ENCODE measurements at places on chromosomes 2 and 18.

DNA sequence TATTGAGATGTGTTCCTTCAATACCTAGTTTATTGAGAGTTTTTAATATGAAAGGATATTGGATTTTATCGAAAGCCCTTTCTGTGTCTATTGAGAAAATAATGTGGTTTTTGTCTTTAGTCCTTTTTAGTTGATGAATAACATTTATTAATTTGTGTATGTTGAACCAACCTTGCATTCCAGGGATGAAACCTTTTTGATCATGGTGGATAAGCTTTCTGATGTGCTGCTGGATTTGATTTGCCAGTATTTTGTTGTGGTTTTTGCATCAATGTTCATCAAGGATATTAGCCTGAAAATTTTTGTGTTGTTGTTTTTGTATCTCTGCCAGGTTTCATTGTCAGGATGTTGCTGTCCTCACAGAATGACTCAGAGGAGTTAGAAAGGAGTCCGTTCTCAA is 1710.4 kb downstream of the SUCLG1 start:
- no peak for DNase-seq

DNA sequence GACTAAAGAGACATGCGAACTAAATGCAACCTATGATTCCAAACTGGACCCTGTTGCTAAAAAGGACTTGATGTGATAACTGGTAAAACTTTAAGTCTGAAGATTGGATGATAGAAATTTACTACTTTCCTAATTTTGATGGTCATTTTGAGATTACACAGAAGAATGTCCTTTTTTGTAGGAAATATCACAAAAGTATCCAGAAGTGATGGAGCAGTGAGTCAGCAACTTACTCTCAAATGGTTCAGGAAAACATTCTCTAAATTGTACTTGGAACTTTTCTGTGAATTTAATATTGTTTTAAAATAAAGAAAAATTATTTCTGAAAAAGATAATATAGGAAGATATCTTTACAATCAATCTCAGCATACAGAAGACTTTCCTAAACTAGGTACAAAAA is 19.9 kb downstream of the MBOAT2 start:
- no peak for DNase-seq

- DNase-seq, result no peak
Observed at GRCh38 chr2:148650881-148651280, 6.3 kb downstream of the EPC2 start.

- no peak for DNase-seq
Observed at GRCh38 chr18:54713386-54713785, 114.9 kb upstream of the RAB27B start.

- no peak for DNase-seq
Observed at GRCh38 chr2:106972782-106973181, 86.8 kb upstream of the ST6GAL2 start.

- DNase-seq, result no peak
Observed at GRCh38 chr2:18626256-18626668, 36.9 kb upstream of the NT5C1B start.

GRCh38 chr18:23277399-23277798 is 142.1 kb downstream of the CABLES1 start:
- DNase-seq, result no peak

- no peak for DNase-seq
Observed at GRCh38 chr2:50782543-50782942, 249.4 kb downstream of the NRXN1 start.

- no peak for DNase-seq
Observed at GRCh38 chr2:105910497-105911238, 166.0 kb downstream of the NCK2 start.

DNA sequence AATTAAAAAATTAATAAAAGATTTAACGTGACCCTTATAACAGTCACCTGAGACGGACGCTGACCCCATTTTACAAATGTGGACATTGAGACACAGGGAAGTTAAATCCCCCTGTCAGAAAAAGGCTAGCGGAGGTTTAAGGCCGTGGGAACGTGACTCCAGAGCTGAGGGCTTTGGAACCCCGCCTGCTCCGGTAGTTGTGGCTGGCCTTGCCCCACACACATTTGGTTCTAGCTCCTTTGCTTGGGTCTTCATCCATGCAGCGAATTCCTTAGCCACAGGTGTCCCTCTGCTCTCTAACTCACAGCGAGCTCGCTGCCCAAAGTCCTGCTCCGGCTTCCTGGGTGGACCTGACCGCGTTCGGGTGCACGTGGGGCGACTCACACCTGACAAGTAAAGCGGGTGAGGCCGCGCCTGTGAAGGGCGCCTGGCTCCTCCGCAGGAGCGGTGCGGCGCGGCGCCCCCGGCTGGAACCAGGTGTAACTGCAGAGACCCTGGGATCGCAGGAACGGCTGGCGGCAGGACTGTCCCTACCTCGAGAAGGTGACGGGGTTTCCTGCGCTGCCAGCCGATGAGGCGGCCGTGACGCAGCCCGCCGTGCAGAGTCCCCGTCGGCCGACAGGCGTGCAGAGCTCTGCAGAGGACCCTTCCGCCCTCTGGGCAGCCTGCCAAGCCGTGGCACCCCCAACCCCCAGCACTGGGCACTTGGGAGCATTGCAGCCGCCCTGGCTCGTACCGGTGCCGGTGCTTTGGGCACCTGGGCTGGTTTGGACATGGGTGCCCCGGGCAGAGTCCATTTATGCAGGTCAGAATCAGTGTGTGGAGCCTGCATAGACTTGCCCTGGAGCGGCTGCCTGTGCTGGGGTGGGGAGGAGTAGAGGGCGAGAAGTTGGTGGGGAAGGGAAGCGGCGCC is 2.4 kb upstream of the PROC start:
- peak; percentile 77 for DNase-seq

- no peak for DNase-seq
Observed at GRCh38 chr2:46695283-46695682, 215.9 kb downstream of the TMEM247 start.

DNA sequence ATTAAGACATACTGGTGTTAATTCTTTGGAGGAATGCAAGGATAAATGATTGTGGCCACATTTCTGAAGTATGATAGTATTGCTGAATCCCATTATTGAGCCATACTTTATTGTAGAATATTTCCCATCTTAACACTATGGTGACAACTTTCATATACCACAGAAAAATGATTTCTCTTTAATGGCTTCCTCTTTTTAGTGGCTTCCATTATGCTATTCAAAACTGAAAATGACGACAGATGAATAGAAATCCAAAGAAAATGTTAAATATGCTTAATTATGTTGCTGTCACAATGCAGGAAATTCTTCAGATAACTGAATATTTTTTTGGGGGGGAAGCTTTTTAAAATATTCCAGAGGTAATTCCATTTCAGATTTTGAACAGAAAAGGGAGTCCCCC is 88.9 kb upstream of the TMEM200C start:
- DNase-seq, result no peak

DNA sequence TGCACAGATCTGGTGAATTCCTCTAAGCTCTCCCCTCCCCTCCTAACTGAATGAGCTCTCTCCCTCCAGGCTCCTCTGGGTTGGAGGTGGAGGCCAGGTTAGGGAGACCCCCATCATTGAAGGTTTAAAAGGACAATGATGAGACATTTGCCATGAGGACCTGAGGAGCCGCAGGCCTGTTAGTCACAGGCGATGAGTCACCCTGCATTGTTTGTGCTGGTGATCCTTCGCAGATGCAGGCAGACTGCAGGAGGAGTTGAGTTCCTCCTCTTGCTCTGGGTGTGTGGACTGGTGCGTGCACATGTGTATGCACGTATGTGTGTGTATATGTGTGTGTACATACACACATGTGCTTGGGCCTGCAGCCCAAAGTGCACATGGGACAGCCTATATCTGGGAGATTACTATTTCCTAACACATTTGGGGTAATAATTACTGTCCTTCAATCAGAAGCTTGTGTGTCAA is 42.0 kb downstream of the MCFD2 start:
- no peak for DNase-seq

- DNase-seq, result no peak
Observed at GRCh38 chr2:168482269-168482668, 26.2 kb downstream of the CERS6 start.

DNA sequence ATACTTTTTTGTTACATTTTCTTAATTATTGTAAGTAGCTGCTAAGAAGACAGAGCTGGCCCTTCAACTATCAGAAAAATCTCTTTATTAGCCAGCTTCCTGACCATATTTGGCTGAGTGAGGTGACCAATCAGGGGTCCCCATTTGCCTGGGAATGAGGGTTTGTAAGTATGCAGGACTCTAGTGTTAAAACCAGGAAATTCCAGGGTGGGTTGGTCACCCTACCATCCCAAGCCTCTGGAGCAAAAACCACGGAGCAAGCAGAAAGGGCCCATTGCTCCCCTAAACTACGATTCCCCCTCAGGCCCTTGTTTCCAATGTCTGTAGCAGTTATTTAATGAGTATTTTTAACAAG is 165.6 kb upstream of the NCKAP5 start:
- DNase-seq, result no peak

DNA sequence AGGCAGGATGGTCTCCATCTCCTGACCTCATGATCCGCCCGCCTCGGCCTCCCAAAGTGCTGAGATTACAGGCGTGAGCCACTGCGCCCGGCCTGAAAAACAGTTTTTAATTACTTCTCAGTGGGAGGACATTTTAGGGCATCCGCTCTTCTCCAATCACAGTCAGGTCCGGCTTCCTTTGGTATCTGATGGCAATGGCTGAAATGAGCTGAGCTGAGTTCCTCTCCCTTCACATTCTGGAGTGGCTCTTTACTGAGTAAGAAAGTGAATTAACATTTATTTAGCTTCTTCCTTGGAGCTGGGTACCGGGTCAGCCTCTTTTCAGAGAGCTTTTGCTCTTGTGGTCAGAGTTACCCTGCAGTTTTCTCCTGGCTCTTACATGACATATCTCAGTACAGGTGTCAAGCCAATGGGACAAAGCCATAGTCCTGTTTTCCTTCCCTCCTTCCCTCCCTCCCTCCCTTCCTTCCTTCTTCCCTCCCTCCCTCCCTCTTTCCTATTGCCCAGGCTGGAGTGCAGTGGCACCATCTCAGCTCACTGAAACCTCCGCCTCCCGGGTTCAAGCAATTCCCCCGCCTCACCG is 1.1 kb upstream of the TTC27 start:
- DNase-seq, result no peak

DNA sequence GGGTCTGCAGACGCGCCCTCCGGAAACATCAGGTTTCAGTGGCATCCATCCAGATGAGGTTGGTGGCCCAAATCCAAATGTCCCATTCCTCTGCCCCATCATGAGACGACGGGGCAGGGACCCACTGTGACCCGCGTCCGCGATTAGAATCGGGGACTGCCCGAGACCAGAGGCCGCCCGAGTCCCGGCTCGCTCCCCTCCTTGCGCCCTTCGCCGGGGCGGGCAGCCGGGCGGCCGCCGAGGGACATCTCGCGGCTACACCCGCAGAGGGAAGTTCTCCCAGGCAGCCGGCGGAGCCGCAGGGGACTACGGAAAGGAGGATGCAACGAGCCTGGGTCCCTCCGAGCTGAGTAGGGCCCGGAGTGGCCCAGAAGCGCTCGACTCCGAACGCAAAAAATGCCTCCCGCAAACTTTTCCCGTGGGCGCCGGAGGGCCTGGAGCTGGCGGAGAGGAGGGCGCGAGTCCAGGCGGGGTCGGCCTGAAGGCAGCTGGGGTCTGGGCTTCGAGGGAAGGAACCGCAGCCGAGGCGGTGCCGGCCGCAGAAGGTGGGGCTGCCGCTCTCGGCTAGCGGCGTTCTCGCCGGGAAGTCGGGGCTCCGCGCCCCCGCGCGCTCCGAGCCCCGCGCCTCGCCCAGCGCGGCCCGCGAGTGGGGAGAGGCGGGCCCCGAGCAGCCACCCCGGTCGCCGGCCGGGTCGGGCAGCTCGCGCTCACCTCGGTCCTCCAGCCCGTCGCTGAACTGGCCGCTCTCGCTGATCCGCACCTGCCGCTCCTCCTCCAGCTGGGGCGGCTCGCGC is 580 bp downstream of the TMEM163 start:
- no peak for DNase-seq

GRCh38 chr2:37201766-37202165 is 5.5 kb downstream of the CEBPZOS start:
- no peak for DNase-seq

- DNase-seq, result no peak
Observed at GRCh38 chr18:67483237-67483636, 33.3 kb downstream of the DSEL start.

DNA sequence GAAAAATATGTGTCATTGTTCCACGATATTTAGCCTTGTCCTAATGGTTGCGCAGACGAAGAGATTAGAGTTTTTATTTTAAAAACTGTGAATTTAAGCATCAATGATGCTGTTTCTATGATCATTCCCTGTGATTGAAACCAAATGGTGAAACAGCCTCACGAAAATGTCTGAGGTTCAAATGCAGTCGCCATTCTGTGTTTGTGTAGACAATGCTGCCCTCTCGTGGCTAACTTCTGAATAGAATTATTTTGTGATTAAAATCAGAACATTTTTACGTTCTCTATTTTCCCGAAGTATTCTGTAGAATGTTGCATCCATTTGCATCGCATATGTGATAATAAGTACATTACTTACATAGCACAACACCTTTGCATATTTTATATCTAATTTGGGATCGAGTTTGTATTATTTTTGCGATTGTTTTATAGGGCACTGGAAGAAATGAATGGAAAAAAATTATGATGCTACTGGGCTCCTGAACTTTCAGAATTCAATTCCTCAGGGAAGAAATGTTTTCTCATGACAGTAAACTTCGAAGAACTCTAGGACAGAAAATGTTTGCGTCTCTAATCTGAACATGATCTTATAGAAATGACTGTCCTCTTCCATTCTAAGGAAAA is 54.8 kb upstream of the CREB1 start:
- DNase-seq, result no peak

GRCh38 chr2:127704641-127705390 is 3.5 kb downstream of the SFT2D3 start:
- no peak for DNase-seq

DNA sequence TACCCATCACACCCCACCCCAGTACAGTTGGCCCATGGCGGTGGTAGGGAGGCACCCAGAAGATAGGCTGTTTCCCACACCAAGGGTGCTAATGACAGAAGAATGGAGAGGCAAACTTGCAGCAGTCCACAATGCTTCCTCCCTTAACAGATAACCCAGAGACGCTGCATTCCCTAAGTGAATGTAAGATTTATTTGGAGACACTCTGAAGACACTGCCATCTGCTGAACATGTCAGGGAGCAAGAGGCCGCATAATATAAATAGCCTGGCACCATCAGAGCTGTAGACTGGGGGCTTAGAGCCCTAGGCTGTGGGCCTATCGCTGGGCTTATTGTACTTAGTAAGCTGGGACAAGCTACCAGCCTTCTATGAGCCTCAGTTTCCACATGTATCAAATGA is 2.2 kb upstream of the IWS1 start:
- DNase-seq, result no peak

DNA sequence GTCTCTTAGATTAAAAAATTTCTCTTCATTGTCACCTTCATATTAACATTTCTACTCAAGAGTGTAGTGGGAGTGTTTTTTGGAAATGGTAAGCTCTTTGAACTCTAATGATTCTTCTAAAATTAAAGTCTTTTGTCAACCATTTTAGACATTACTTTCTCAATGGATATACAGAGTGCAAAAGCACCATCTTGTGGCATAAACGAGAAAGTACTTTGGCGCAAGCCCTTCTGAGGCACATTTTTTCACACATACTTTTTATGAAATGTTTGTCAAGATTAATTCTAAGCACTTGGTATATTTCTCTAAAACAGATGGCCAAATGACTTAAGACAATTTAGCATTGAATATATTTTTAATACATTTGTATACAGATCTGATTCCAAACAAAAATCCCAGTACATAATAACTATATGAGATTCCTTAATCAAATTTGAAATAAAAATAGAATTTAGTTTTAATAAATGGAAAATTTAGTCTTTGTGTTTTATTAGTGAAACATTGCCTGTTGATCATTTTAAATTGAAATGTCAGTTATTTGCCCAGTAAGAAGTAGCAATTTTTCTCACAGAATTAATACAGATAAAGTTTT is 63.3 kb upstream of the GALNT5 start:
- DNase-seq, result no peak

GRCh38 chr18:10329101-10329500 is 125.3 kb upstream of the APCDD1 start:
- no peak for DNase-seq

GRCh38 chr2:128834207-128834879 is 515.7 kb upstream of the HS6ST1 start:
- DNase-seq, result no peak

Data from activated effector memory CD4-positive, alpha-beta T cell treated with Interleukin-2 at 50 U/mL for 16 hours (primary cell).